WTC11 (cell line): ENCODE measurements at places on chromosomes 2 and 18.

DNA sequence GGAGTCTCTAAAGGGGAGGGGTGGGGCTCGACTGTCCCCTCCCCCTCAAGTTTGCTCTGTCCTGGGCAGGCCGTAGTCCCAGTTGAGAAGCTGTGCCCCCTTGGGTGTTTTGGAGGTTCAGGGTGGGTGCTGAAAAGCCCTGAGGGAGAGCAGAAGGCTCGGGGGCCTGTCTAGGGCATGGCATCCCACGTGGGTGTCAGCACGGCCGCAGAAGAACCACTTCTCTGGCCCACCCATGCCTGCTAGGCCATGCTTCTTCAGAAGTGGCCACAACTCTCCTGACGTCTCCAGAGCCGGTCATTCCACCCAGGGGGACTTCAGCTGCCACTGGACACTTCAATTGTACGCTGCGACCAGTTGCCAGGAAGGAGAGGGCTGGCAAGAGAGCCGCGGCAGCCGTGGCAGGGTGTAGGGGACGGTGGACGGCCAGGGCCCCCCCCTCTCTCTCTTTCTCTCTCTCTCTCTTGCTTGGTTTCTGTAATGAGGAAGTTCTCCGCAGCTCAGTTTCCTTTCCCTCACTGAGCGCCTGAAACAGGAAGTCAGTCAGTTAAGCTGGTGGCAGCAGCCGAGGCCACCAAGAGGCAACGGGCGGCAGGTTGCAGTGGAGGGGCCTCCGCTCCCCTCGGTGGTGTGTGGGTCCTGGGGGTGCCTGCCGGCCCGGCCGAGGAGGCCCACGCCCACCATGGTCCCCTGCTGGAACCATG, at the start of gene INPP5D:
INPP5D (plus strand) TSS at position 546 of the 704 bp plus-strand sequence; CDS start at position 683, 137 bp downstream.
- DNase-seq: no peak

DNA sequence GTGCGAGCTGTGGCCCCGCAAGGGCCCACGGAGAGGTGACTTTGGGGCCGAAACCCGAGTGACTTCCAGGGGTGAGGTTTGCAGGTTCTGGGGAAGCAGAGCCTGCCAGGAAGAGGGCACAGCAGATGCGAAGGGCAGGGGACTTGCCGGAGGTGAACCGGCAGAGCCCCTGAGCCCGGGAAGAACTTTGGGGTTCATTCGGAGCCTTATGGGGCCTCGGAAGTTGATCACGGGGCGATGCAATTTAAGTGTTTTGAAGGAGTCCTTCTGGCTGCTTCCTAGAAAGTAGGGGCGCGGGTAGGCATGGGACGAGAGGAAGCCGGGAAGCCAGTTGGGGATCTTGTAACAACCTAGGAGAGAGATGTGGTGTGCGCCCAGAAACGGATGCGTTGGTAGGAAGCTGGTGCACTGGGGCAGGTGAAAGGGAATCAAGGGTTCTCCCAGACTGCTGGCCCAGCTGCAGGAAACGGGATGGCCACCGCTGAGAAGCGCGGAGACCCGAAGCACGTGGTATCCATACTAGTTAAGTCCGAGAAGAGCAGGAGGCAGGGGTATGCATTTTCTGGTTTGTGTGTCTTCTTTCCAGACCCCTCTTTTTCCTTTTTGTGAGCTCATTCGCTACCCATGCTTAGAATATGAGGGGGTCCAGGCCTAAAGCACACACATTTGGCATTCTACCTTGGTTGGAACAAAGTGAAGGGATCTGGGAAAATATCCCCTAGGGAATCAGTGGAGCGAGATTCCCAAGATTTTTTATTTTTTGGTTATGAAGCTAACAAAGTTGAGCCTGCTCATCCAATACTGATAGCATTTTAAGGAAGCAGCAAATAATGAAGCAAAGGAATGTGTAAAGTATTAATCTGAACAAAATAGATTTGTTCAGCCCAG, 758 bp downstream of the SCLY start:
- peak; percentile 57 for DNase-seq

- DNase-seq: no peak
These were observed 363.1 kb downstream of the DSC3 start for GRCh38 chr18:30679285-30679930.

DNA sequence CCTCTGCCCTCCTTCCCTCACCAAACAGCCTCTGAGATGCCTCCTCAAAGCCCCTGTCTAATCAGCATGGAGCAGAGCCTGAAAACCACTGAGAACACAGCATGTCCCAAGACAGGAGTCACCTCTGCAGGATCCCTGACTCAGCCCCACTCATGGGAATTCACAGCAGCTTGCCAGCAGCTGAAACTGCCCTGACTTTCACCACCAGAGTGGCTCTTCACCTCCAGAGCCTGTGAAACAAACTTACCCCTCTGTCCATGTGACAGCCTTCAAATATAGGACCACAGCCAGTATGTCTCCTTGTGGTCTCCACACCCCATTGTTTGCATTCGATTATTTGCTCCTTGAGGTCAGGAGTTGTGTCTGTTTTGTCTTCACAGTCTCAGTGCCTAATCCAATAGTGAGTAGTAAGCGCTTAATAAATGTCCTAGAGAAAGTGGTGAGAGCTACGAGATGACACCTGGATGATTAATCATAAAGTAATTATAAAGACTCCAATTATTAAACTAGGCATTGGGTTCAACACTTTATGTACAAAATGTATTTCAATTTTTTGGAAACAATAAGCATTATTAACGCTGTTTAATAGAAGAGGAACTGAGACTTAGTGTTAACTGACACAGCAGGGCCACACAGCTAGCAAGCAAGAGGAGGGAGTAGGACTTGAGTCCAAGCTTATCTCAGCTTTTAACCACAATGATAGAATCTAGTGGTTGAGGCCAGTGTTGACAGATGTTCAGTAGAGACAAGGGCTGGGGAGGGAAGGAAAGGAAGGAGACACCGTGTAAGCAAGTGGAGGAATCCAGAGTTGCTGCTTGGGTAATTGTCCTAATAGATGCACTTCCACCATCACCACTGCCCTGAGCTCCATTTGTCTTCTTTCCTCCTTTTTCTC, 358.7 kb upstream of the TNP1 start:
- no peak for DNase-seq

DNA sequence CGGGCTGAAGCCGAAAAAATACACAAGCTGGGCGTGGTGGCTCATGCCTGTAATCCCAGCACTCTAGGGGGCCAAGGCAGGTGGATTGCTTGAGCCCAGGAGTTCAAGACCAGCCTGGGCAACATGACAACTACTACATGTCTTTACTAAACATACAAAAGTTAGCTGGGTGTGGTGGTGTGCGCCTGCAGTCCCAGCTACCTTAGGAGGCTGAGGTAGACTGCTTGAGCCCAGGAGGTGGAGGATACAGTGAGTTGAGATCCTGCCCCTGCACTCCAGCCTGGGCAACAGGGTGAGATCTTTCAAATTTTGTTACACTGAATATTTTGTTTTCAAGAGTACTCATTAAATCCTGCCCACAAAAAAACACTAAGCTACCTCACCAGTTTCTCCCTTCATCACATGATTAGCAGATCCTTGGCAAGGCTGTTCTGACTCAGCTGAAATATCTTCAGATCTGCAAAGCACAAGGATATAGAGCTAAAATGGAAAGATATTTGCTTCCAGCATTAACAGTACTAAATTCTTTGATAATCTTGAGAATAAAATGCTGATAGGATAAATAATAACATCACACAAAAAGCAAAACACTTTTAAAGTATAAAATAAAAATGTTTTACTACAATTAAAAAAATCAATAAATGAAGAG, 28.2 kb upstream of the MCM6 start:
- DNase-seq: no peak

GRCh38 chr2:241984271-241984655, 114.7 kb downstream of the RTP5 start:
- no peak for DNase-seq

DNA sequence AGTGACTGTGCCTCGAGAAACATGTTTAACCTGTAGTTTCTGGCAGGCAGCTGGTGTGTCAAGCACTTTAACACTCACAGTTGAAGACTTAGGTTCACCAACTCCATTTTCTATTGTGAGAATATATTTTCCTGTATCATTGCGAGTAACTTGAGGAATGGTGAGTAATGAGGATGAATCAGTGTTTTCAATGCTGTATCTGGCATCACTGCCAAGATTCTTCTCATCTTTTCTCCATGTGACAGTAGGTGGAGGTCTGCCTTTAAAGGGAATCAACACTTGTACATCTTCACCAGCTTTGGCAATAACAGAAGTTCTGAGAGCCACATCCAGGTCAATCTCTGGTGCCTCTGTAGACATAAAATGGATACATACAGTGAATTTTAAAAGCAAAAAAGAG, 72.8 kb downstream of the PLEKHA3 start:
- no peak for DNase-seq

- no peak for DNase-seq
These were observed 151.2 kb upstream of the BARD1 start for GRCh38 chr2:214960677-214961076.

DNA sequence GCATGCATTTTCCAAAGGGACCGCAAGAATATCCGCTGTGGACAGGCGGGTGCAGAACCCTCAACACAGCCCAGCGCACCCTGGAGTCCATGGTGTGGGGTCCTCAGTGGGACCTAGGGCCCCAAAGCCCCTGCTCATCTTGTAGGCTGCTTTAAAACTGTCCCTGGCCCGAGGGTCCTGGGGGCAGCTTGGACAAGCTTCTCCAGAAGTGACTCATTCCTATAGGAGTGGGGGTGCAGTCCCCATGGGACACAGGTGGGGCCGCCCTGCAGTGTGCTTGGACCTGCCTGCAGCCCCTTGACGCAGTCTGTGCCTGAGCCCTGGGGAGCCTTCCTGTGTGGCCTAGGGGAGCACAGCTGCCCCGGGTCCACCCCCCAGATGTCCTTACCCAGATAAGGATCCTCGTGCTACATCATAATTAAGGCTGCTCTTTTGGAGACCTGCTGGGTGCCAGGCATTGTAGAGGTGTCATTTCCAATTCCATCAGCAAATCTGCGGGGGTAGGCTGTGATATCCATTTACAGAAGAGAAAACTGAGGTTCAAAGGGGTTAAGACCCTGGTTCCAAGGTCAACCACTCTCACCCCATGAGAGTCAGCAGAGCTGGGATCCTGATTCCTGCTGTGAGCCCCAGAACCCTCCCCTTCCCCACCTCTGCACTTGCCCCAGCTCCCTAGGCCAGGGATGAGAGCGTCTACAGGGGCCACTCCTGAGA, 1.7 kb upstream of the HS6ST1 start:
- DNase-seq: no peak

- no peak for DNase-seq
These were observed 13.2 kb upstream of the SERTAD2 start for GRCh38 chr2:64666810-64667438.

- DNase-seq: no peak
These were observed 144.7 kb upstream of the STK17B start for GRCh38 chr2:196316050-196316430.

GRCh38 chr18:25592804-25593360, 240.9 kb upstream of the ZNF521 start:
- DNase-seq: no peak

GRCh38 chr2:142907653-142908052, 30.2 kb downstream of the KYNU start:
- no peak for DNase-seq

DNA sequence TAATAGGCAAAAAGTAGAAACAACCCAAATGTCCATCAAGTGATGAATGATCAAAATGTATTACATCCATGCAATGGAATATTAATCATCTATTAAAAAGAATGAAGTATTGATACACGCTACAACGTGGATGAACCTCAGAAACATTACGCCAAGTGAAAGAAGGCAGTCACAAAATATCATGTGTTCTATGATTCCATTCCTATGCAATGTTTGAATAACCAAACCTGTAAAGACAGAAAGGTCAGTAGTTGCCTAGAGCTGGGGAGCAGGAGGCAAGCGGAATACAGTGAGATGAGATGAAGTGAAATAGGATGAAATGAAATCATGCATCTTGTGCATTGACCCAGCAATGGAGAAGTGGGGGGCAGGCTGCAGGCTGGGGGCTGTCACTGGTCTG, 17.9 kb upstream of the COL6A3 start:
- DNase-seq: no peak

DNA sequence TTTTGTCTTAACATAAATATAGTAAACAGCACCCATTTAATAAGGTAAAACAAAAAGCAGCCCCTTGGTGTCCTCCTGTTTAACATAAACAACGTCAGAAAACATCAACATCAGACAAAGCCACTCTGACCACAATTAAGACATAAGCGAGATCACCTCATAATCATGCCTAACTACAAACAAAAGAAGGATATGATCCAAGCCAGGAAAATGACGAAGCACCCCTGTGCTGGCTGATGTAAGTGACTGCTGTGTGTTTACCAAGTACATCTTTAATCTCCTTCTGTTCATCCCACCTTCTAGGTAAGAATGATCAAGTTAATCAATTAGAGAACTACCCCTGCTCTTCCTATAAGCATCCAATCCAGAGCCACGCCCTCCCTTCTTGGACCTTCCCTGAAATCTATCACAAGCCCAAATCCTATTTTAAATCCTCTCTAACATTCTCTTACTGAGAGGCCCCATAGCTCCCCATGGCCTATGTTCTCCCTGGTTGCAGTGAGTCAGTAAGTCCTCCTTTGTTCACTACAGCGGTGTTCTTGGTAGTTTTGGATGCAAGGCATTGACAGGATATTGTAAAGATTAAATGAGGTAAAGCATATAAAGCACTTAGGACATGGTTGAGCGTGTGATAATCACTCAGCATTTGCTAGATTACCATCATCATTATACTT, 424.2 kb downstream of the TSN start:
- DNase-seq: no peak

GRCh38 chr2:26355038-26355995, 8.7 kb upstream of the ADGRF3 start:
- no peak for DNase-seq

- no peak for DNase-seq
These were observed 292.1 kb downstream of the PTGR3 start for GRCh38 chr18:74916773-74917393.

GRCh38 chr2:125643128-125643527, 1012.8 kb upstream of the GYPC start:
- no peak for DNase-seq
